ENCODE measurements at places on chromosomes 1 and 21. TPM values are rescaled to one million over a fixed set of nuclear protein-coding genes. Genes with fewer than 3 reads are reported as not detected.

The GPR137B gene
- total RNA-seq = 11.1 TPM

GRCh38 chr1:161932668-161933067 lies 91.0 kb downstream of the OLFML2B start:
- DNase-seq = no peak

GRCh38 chr1:174068000-174068399 lies 45.8 kb upstream of the RC3H1 start:
- peak; percentile 75 for DNase-seq

GRCh38 chr1:219323426-219323825 lies 149.7 kb downstream of the LYPLAL1 start:
- DNase-seq = no peak

- DNase-seq = peak; percentile 49
Observed at GRCh38 chr1:150813028-150813707, 5.1 kb upstream of the CTSK start.

The PHTF1 gene
- total RNA-seq = 39.6 TPM

The SPRR1B gene
- total RNA-seq = not detected

GRCh38 chr1:115643225-115643624 lies 1.5 kb downstream of the VANGL1 start:
- DNase-seq = no peak

The DCST1 gene
- not detected for total RNA-seq

GRCh38 chr1:153985941-153986761 lies at the start of gene RAB13:
TSS of gene RAB13 (minus strand) at chr1:153986339. CDS start at chr1:153986236, 103 bp downstream.
- DNase-seq = peak; percentile 83

The CFAP141 gene
- total RNA-seq = not detected

GRCh38 chr1:228182296-228183030 lies 16.9 kb downstream of the IBA57 start:
- DNase-seq = no peak

- DNase-seq = no peak
Observed at GRCh38 chr1:9711466-9712020, 60.0 kb downstream of the PIK3CD start.

DNA sequence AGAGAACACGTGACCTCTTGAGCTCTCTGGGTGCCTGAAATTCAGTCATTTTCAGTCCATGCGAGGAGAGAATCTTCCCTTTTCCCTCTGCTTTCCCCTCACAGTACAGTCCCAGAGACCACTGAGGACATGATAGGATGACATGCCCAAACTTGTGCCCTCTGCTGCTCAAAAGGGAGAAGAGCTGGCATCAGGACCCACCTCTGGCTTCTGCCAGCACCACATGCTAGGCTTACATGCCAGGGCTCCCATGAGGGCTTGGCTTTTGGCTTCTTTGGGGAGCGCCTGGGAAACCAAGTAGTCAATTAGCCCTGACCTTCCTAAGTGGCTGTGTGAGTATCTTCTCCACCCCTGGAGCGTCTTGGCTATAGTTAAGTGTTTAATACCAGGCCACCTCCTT lies 13.8 kb upstream of the KCNQ4 start:
- no peak for DNase-seq

The SAMSN1 gene
- total RNA-seq = not detected

DNA sequence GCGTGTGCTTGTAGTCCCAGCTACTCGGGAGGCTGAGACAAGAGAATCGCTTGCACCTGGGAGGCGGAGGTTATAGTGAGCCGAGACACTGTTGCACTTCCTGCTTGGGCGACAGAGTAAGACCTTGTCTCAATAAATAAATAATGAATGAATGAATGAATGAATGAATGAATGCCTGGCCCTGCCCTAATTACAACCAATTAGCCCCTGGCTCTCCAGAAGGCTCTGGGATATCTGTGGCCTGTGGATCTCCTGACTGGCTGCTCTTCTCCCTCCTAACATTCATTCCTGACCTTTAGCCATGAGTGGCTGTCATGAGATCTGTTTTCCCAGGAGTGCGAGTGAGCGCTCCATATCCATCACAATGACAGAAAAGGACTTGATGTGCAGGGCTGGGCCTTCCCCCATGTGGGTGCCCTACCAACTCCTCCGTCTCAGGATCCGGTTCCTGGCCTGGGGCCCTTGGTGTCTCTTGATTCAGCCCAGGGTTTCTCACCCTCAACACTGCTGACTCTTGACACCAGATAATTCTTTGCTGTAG lies 243.6 kb upstream of the TMEM51 start:
- DNase-seq = no peak

GRCh38 chr1:22111620-22112019 lies 31.3 kb downstream of the WNT4 start:
- peak; percentile 45 for DNase-seq

The FMO4 gene
- total RNA-seq = 2.8 TPM

GRCh38 chr1:244010191-244010590 lies 40.9 kb upstream of the ZBTB18 start:
- DNase-seq = no peak

GRCh38 chr1:182147136-182147820 lies 85.8 kb upstream of the ZNF648 start:
- DNase-seq = peak; percentile 40

DNA sequence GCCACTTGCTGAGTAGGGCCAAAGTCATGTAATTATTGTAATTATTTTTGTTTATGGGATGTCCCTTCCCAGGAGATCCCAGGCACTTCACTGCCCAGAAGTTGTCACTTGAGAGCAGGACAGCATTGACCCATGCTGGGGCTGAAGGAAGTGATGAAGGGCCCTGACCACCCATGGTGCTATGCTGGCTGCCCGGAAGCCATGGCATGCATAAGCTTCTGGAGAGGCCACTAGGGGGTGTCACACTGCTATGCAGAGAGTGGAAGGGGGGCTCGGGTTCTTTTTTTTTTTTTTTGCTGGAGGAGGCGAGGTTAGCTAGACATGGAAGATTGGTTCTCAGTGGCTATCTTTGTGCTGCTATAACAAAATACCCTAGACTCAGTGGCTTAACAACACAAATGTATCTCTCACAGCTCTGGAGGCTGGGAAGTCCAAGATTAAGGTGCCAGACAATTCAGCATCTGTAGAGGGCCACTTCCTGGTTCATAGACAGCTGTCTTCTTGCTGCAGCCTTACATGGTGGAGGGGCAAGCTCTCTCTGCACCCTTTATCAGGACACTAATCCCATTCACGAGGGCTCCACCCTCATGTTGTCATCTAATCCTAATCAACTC lies 84.9 kb downstream of the CNIH3 start:
- peak; percentile 21 for DNase-seq

The KPRP gene
- total RNA-seq = 0.13 TPM

Data from LHCN-M2 (cell line).